ENCODE measurements at places on chromosomes 16 and 17.

GRCh38 chr16:12063435-12063834 is 86.9 kb downstream of the SNX29 start:
- no peak for DNase-seq

DNA sequence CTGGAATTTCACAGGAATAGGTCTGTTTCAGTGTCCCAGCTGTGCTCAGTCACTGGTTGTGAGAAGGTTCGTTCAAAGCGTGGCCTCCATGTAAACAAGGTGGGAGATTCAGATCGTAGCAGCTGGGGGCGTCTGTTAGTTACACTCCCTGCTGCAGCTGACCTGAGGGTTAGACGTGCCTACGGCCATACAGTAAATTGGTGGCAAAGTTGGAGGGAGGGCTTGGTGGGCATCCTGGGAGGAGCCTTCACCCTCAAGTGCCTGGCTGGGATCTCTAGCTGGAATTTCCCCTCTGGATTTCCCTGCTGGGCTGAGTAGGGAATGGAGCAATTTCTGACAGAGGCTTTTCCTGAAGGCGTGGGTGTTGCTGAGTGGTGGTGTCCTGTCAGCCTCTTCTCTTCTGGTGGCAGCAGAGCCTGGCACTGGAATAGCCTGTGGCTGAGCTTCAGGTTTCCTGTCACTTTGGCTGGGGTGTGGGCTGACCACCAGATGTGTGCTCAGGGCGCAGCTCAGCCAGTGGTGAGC is 6.4 kb downstream of the FCSK start:
- DNase-seq = no peak

DNA sequence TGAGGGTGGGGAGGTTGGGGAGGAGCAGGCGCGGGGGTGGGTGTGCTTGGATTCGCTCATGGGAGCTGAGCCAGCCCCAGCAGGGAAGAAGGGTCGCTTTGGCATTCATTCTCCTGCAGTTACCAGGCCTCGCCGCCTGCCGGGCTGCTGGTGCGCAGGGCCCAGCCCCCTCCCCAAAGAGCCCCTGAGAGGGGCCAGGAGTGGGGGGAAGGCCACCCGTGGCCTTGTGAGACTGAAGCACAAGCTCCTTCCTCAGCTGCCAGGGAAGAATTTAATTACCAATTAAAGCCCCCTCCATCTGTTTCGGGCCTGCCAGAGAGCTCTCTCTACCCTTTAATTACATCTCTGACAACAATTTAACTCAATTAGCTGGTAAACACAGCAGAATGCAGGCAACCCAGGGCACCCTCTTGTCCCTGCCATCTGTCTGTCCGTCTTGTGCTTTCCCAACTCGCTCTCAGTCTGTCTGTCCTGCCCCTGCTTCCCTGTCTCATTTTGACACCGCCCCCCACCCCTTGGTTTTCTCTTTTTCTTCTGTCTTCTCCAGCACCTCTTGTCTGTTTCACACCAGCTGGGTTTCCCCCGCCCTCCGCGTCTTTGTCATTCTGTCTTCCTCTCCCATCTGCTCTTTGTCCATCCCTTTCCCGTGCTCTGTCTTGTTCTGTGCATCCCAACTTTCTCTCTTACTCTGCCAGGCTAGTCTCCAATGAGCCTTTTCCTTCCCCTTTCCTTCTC is 32.7 kb downstream of the CDK5RAP3 start:
- DNase-seq = no peak

GRCh38 chr17:77147357-77147801 is 6.6 kb downstream of the SEC14L1 start:
- DNase-seq = no peak

DNA sequence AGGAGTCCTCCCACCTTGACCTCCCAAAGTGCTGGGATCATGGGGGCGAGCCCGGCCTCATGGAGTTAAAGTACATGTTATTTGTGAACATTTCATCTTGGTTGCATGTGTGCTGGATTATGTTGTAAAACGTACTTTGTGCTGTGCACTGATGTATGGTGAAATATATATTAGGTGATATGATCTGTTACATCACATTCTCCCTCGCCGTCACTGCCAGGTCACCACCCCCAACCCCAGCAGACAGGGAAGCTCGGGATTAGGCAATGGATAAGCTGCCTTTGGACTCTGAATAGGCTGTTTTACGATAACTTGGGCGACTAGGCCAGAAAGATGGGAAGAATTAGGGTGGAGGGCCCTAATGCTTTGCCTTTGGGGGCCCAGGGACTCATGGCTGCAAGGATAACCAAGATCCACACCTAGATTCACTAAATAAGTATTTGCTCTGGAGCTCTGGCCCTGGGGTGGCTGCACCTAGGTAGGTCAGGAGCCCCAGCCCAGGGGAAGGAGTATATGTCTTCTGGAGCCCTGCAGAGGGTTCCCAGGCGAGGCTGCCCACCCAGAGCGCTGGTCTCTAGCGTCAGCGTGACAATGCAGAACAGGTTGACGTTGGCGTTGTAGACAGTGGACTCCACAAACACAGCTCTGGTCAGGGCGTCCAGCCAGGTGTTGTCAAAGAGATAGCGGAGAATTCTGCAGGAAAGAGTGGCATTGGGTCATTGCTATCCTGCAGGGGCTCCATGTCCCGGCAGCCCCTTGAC is 27.1 kb upstream of the GCSH start:
- no peak for DNase-seq

DNA sequence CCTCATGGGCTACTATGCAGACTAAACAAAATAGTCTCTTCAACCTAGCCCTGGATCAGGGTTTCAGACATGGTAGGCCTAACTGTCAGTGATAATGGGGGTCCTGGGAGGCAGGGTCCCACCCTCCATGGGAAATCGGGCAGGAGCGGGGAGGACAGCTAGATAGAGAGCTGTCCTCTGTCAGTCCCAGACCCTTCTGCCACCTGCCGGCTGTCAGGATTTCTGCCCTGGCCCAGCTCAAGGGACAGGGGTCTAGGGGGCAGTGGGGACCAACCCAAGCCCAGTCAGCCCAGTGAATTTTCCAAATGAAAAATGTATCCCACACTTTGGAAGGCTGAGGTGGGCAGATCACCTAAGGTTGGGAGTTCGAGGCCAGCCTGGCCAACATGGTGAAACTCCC is 5.3 kb downstream of the CA7 start:
- DNase-seq = no peak

DNA sequence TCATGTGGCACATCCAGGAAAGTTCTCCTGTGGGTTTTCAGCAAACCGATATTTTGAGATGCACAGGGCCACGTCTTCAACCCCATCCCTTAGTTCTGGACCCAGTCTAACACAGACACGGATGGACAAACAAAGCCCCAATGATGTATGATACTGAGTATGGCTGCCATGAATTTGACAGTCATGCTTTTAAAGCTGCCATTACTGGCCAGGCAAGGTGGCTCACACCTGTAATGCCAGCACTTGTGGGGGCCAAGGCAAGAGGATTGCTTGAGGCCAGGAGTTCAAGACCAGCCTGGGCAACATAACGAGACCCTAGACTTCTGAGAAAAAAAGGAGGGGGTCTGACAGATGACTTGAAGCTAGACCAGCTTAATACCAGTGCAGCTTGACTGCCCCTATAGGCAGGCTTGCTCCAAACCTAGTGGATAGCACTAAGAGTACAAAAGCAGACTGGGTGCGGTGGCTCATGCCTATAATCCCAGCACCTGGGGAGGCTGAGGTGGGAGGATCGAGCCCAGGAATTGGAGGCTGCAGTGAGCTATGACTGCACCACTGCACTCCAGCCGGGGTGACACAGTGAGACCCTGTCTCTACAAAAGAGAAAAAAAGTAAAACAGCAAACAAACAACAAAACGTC is 10.8 kb upstream of the ZNF629 start:
- no peak for DNase-seq

DNA sequence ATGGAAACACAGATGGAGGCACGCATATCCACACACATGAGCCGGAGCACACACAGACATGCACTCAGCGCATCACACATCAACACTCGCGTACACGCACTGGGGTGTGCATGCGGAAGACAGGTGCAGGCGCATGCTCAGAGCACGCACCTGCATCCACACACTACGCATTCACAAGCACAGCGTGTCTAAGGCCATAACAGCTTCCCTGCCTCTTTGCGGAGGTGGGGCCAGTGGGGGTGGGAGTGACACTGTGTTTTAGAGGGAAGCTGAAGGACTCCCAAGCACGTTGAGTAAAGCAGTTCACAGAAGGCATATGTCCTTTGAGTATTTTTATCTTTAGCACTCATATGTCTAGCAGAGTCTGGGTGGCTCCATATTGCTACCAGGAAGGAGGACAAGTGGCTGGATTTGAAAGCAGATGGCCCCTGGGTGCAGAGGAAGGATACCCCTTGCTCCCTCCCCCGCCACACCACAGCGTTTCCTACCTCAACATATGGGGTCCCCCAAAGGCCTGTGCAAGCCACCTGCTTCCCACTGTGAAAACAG is 68.6 kb upstream of the TOB1 start:
- DNase-seq = no peak

GRCh38 chr17:19613979-19614378 is 34.6 kb upstream of the ALDH3A2 start:
- no peak for DNase-seq

DNA sequence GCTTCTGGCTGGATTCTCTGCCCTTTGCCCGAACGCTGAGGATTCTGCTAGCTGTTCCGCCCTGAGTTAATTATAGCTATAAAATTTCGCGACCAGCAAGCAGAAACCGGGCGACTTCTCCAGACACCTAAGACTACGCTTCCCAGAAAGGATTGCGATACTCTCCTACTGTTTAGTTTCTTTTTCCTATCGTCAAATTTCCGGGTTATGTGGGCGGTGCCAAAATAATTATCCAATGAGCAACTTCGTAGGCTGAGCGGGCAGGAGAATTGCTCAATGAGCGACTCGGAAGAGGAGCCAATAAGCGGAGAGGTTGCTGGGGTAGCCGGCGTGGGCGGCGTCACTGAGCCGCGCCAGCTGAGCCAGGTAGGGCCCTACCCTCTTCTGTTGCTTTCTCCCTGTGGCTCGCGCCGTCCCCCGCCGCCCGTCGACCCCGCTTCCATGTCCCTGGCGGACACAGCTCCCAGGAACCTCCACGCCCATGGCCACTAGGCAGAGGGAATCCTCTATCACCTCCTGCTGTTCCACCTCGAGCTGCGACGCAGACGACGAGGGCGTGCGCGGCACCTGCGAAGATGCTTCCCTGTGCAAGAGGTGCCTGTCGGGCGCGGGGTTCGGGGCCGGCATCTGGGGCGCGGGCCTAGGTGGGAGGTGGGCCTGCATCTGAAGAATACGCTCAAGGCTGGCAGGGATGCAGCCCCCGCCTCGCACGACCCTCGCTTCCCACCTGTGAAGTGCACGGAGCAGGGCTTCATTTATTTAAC is at the start of gene LCMT1:
TSS of gene LCMT1 (plus strand) at position 340 of the 764 bp plus-strand sequence. CDS start at position 482, 142 bp downstream.
- peak; percentile 84 for DNase-seq

- no peak for DNase-seq
Measured at GRCh38 chr16:30757316-30757715, 4.5 kb downstream of the CFAP119 start.

GRCh38 chr17:56710986-56711385 is 117.5 kb downstream of the NOG start:
- no peak for DNase-seq

DNA sequence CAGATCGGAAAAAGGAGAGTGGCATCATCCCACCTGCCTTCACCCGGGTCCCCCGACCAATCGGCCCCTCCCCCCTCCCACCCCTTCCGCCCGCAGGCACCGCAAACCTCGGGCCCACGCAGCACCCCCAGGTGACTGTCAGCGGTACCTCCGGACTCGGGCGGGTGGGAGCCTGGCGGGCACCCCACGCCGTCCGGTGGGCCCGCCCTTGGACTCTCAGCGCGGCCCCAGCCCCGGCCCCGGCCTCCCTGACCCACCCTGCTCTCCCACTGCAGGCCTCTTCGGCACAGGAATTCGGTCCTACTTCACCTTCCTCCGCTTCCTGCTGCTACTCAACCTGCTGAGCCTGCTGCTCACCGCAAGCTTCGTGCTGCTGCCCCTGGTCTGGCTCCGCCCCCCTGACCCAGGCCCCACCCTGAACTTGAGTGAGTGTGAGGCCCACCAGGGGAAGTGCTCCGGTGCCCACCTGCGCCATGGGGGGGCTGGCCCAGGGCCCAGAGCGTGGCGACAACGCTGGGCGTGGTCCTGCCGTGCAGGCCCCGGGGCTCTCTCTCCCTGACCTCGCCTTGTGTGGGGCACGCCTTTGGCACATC is 1.6 kb downstream of the TMC8 start:
- no peak for DNase-seq

- no peak for DNase-seq
Measured at GRCh38 chr17:77778636-77779489, 179.6 kb upstream of the TNRC6C start.

DNA sequence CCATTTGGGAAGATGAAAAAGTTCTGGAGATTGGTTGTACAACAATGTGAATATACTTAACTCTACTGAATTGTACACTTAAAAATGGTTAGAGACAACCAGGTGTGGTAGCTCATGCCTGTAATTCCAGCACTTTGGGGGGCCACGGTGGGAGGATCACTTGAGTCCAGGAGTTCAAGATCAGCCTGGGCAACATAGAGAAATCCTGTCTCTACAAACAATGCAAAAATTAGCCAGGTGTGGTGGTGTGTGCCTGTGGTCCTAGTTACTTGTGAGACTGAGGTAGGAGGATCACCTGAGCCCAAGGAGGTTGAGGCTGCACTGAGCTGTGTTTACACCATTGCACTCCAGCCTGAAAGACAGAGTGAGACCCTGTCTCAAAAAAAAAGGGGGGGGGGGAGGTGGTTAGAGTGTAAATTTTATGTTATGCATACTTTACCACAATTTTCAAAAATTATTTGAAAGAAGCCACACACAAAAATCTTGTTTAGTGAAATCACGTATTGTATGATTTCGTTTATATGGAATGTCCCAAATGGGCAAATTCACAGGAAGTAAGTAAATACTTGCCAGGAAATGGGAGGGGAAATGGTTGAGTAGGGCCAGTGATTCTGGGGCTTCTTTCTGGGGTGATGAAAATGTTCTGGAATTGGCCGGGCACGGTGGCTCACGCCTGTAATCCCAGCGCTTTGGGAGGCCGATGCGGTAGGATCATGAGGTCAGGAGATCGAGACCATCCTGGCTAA is 37.1 kb upstream of the AMZ2 start:
- no peak for DNase-seq

DNA sequence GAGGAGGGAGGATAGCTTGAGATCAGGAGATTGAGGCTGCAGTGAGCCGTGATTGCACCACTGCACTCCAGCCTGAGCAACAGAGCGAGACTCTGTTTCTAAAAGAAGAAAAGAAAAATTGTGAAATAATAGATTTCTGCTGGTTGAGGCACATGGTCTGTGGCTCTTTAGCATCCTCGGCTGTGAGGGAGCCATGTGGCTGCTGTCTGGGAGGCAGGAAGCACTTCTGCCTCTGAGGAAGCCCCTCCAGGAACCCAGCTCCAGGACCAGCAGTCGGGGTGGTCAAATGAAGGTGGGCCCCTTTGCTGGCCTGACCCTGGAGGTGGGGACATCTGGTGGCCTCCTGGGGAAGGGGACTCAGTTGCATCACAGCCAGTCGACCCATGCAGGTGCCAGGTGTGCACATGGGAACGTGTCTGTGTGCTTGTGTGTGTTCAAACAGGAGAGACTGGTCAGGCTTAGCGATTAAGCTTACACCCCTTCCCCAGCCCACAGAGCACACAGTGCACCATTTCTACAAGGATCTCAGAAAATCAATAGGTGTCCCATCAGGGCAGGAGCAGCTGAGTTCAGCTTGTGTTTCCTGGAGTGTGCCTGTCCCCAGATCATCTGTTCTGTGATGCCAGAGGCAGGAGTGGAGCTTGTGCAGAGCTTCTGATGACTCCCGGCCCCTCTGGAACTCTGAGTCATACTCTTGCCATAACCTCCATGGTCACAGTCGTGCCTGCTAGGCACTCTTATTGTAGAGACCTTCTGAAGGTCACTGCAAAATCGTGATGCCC is 24.3 kb upstream of the MGAT5B start:
- DNase-seq = no peak
